HL-60 (cell line): ENCODE measurements at places on chromosomes 3 and 15.

GRCh38 chr15:61702224-61703020, 357.8 kb downstream of the VPS13C start:
- DNase-seq: no peak

DNA sequence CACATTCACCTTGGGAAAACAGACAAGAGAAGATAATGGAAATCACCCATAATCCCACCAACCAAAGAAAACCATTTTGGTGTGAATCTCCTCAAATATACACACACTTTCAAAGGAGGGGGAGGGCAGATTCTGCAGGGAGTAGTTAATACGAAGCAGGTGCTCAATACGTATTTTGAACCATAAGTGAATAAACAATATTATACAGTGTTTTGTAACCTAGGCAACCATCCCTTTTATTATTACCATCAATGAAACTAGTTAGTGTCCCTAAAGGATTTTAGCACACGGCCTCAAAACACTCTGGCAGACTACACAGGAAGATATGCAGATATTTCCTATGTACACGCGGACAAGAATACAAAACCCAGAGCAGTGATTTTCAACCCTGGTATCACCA, 6.1 kb downstream of the OSBPL10 start:
- no peak for DNase-seq

GRCh38 chr15:79595306-79595705, 163.2 kb downstream of the MINAR1 start:
- DNase-seq: no peak

DNA sequence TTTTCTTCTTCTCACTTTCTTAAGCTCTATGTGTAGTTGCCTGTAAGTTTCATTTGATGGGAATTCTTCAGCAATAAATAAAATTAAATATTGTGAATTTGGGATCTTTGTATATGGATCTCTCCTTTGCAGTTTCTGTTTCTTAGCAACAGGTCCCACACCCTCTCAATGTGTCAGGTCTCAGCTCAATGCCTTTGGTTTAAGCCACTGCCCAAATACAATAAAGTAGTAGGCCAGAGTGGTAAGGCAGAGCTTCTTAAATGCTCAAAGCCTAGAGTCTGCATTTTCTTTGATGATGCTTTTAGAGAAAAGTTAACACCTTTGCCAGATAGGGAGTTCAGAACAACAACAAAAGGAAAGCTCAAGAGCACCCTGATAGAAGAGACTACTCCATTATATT, 343.7 kb downstream of the NSUN3 start:
- DNase-seq: no peak

DNA sequence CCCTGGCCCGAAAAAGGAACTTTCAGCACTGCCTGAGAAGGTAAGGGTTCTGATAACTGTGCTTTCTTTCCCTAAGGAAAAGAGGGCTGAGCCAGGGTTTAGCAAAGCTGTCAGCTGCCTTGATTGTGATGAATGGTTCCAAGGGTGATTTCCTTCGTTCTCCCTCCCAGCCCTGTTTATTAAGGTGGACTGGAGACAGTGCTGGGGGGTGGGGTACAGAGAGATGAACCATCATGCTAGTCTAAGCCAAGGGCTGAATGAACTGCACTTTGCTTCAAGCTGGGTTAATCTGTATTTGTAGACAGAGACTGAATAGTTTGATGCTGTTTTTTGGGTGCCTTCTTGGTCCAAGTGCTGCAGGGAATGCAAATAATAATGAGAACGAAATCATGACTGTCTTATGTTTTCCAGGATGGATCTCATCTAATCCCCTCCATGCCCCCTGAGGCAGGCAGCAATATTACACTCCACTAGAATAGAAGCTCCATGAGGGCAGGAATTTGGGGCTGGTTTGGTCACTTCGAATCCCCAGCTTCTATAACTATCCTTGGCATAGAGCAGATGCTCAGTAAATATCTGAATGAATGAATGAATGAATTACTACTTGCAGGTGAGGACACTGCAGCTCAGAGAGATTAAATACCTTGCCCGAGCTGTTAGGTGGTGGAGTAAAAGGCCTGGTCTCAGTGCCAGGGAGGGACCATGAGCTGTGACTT, 10.9 kb downstream of the PXYLP1 start:
- DNase-seq: no peak

GRCh38 chr15:95994418-95994817, 336.1 kb upstream of the NR2F2 start:
- DNase-seq: no peak

GRCh38 chr3:132380920-132381319, 36.4 kb upstream of the DNAJC13 start:
- no peak for DNase-seq

- no peak for DNase-seq
These were observed 72.9 kb downstream of the CLASP2 start for GRCh38 chr3:33645060-33645647.

DNA sequence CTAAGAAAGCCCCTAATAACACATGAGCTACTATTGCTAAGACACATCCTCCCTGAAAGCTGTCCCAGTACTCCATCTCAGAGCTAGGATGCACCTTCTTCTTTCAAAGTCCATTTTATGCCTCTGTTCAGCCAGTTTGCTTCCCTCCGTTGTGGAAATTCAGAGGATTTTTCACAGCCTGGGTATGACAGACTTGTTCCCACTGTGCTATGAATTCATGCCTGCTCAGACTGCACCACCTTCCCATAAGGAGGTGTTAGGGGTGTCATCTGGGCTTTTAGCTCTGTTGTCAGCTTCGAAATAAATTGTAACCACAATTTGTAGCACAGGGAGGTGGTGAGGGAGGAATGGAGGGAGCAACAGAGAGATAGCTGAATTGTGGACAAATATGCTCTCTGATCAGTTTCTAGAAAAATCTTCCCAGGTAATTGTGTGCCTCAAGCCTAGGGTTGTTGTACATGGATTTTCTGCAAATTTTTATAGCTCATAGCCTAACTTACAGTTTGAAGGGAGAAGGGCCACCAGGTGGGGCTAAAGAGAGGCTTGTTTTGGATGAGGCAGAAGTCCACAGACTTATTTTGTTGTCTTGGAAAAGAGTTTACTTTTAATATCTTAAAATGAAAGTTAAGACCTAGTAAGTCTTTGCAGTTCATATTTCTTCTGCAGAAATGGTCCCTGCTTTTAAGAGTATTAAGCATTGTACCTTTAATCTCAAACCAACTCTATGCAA, 462.0 kb downstream of the PDCD6IP start:
- no peak for DNase-seq

DNA sequence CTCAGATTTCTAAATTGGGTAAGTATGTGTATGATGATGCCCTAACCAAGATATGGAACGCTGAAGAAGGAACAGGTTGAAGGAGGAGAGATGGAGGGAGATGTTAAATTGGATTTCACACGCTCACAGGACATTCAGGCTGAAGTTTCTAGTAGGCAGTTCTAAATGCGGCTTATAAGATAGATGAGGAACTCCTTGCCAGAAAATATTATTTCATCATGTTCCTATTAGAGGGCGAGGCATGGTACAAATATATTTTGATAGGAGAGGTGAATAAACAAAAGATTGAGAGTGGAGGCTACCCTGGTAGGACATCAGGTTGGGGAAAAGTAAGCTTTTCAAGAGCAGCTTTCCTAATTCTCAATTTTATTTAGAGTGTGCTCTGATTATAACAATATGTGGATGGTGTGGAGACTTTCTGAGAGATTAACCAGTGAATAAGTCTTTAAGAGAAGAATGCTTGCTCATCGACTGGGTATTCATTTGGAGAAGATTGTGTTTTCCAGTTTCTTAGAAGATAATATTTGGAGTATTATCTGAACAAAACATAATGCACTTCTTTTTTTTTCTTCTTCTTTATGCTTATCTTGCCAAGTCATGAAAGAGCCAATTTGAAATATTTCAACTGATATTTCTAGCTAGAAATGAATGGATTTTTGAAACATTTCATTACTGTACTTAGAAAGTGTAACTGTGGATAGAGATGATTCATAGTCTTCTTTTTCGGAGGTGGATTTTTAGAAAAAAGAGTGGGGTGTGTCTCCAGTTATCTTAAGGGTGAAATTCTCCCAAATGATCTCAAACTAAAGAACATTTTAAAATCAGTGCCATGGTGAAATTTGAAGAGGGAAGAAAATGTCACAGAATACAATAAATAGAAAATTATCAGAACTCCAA, 88.5 kb downstream of the B3GALNT1 start:
- DNase-seq: no peak
